ENCODE measurements at places on chromosomes 3 and 15.

DNA sequence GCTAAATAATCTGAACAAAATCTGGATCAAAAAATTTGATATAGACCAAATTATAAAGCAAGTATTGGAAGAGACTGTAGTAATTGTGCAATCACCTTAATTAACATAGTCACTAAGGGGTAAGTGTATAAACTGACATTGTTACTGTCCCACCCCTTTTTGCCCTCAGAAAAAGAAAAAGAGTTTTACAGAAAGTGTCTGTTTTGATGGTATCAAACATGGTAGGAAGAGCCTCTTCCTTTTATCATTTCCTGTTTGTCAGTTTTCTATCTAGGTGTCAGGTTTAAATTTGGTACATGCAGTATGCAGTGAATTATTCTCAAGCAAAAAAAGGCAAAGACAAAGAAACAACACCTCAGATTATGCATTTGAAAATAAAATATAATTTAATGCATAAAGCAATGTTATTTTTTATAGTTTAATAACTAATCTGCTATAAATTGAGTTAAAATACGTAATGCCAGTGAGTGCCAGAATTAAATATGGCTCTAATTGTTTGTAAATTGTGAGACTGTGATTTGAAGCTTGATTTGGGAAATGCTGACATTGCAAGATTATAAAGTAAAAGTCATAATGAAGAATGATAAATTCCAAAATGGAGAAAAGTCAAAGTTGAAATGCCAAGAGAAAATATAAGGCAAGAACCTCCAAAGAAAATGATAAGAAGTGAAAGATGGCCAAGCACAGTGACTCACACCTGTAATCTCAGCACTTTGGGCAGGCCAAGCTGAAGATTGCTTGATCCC lies 30.3 kb upstream of the CMC1 start:
- no peak for DNase-seq

GRCh38 chr3:124688581-124689454 lies 41.4 kb upstream of the UMPS start:
- DNase-seq: peak; percentile 89

GRCh38 chr3:31610700-31611275 lies 78.1 kb downstream of the STT3B start:
- DNase-seq: no peak

DNA sequence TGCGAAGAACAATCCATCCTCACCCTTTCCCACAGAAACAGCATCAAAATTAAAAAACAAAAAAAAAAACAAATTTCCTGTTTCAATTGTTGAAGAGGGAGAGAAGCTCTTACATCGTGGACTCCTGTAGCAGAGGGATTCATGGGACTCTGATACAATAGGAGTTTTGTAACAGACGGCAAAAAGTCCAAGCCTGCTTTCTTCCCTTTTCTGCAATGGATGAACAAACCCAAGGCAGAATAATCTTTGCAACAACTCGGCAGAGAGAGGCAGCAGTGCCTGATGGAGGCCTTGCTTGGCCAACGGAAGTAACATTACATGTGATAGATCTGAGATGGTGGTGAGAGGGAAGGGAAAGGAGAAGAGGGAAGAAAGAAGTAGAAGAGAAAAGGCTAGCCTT lies 26.9 kb downstream of the CCR4 start:
- peak; percentile 18 for DNase-seq

GRCh38 chr3:125436921-125437320 lies 61.8 kb upstream of the ZNF148 start:
- no peak for DNase-seq

DNA sequence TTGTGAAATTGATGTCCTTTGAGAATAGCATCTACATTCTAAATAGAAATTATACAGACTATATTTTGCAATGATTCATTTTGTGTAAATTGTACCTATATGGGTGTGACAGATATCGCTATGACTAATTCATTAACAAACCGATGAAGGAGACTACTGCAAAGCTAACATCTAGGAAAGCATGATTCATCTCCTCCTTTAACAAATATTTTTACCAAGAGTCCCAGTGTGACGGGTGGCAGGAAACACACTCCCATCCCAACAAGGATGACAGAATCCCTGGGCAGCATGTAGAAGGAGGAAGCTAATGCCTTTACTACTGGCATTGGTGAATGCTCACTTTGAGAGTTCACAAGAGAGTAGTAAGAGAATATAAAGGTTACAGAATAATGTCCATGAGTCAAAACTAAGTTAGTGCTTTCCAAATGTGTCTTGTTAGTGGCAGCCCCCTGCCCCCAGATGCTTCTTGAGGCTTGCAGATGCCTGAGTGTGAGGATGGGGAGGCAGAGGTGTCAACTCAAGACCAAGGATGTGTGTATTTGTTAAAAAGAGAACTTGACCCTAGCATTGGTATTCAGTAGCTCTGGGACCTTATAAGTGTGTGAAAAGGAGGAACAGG lies 180.6 kb downstream of the FMN1 start:
- DNase-seq: no peak

DNA sequence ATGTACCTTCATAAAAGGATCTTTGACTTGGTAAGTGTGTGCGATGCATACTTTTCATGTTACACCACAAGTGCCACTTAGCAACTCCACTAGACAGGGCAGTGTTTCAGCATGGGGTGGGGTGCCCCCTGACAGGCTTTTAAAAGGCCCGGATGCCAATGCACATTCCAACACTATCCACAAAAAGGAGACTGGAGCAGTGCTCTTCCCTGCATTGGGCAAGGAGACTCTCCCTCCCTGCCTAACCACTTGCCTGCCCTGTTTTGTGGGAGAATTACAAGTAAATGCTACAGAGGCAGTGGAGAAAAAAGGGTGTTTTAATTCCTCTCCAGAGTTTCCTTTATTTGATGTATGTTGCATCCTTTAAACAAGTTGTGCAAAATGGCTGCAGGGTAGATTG lies 1.7 kb upstream of the RARB start:
- peak; percentile 92 for DNase-seq

- DNase-seq: no peak
These were observed 283.8 kb downstream of the C3orf38 start for GRCh38 chr3:88433568-88433967.

GRCh38 chr15:52440414-52440813 lies 88.3 kb downstream of the MYO5A start:
- DNase-seq: peak; percentile 62

DNA sequence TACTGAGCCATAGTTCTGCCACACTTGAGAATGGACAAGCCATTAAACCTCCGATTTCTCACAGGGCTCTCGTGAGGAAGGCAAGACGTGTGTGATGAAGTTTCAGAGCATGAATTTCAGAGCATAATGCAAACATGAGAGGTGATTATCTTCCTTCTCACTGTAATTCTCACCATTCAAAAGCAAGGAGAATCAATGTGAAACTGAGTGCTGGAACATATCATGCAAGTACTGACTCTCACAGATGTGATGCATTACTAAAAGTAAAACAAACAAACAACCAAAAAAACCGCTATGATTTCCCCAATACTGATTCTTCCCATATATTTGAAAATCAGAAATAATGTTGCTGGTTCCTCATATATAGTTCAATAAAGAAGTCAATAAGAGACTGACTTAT lies 23.7 kb downstream of the P3H2 start:
- no peak for DNase-seq

DNA sequence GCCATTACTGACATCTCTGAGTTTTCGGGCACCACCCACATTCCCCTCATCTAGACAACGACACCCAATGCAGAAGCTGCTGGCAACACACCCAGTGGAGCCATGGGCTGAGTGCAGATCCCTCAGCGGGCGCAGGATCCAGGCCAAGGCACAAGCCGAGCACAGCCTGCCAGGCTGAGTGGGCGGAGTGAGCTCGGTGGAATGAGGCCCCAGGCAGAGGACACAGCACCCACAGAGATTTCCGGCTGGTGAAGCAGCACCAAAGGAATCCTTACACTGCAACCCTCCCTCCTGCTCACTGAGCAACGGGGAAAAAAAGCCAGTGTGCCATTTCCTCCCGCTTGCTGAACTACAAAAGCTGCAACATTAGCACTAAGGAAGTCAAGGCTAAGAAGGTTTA lies 34.3 kb downstream of the ZMAT3 start:
- peak; percentile 77 for DNase-seq

GRCh38 chr3:188518835-188519452 lies 365.0 kb downstream of the LPP start:
- DNase-seq: no peak

DNA sequence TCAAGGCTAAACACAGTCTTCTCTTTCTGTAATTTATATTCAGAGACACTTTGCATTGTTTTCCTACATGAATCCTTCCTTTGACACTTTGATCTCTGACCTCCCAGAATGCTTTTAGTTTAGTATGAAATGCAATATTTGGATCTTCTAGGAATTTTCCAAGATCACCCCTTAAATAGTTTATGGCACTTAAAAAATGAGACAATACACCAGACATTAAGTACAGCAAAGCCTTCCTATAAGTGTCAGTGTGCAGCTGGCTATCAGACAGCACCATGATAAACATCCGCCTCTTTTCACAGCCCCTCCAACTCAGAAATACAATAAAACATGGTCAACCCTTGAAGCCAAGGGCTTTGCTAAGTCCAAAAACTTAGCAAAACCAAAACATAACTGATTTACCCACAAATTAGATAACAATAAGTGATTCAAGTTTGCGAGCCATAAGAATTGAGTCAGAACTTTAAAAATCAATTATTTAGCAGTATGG lies 304.4 kb upstream of the LRRFIP2 start:
- DNase-seq: no peak

DNA sequence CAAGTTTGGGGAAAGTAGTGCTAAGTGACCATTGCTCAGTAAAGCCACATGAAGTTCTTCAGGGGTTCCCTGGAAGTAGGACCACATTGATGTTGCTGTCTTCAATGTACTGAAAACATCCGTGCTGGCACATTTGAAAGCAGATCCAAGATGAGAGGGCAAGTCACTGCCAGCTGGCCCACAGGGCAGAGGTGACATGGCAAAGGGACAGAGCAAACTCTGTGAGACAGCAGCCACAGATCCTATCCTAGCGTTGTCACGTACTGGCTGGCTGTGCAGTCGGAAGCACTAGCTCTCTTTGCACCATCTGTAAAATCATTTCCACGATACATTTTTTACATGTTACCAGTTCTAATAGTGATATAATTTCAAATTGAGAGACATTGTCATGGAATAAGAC lies 13.8 kb downstream of the MUC13 start:
- DNase-seq: no peak
